Right ventricle myocardium superior (tissue), 1 donor: ENCODE measurements at places on chromosomes 1 and 21.

GRCh38 chr1:9770298-9770697 is 53.5 kb downstream of the CLSTN1 start:
- DNase-seq = no peak

- no peak for DNase-seq
Observed at GRCh38 chr1:82116105-82116504, 315.4 kb downstream of the ADGRL2 start.

DNA sequence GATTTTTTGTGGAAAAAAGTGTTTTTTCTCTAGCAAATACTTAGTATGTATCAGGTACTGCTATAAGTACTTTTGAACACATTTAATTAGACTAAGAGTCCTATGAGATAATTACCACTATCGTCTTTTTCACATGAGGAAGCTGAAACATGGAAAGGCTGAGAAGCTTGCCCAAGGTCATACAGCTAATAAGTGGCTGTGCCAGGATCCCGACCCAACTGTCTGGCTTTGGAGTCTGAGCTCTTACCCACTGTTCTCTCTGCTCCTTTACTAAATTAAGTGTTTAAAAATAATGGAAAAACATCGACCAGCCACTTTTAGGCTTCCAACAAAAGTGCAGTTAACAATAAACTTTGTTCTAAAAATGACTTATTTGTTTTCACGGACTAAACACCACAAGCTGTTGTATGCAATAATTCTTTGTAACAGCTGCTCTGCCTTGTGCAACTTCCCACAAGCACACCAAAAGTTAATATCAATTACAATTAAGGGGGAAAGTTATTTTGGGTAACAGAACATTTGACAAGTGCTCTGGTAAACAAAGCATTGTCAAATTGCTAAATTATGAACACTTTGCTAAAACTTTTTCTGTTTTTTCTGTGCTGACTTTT is 75.7 kb downstream of the CRB1 start:
- no peak for DNase-seq

DNA sequence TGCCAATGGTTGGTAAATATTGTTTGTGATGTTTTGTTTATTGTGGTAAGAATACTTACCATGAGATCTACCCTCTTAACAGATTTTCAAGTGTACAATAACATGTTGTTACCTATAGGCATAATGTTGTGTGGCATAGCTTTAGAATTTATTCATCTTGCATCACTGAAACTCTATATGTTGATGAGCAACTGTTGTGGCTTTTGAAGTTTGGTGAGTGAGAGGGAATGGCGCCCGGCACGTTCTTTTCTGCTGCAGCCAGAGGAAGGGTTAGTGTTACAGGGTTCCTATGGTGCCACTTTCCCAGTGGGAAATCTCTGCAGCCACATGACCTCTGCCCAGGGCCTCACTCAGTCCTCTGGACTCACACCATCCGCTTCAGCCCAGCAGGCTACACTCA is 342.5 kb upstream of the ADGRL2 start:
- no peak for DNase-seq

GRCh38 chr1:219383281-219383680 is 209.6 kb downstream of the LYPLAL1 start:
- DNase-seq = no peak

DNA sequence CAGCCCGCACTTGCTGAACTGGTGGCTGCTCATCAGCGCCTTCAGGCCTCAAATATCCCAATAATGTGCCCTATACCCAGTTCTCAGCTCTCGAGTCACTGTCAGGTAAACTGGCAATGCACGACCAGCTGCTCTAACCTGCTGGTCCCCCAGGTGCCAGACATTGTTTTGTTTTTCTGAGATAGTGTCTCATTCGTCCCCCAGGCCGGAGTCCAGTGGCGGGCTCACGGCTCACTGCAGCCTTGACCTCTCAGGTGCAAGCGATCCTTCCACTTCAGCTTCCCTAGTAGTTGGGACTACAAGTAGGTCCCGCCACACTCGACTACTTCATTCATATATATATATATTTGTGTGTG is 1.0 kb upstream of the NADK start:
- DNase-seq = no peak

DNA sequence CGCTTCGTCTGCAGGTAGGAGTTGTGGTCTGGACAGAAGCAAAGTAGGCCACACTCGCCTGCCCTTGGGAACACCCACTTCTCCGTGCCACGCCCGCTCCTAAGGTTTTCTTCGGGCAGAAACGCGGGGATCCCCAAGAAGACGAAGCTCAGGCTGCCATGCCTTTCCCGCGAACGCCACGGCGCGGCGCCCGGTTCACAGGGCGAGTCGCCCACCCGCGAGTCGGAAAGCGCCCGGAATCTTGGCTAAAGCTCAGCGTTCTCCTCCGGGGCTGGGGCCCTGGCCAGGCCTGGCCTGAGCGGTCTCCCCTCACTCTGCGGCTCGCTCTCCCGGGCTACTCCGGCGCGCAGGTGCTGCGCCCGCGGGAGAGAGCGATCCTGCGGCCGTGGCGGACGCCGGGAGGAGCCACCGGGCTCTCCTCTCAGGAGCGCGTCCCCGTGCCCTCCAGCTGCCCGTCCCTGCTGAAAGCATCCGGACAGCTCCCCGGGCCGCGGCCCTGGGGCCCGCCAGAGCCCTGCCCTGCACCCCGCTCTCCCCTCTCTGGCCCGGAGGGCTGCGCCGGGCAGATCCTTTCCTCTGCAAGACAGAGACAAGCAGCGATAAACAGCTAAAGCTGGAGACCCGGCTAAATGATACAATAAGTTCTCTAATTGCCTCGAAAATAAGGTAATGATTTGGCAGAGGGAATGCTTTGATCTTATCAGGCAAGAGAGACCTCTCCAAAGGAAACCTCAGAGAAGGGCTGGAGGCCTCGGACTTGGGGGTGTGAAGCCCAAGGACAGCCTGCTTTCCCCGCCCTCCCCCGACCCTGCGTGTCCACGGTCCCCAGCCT is 6.7 kb upstream of the WNT2B start:
- DNase-seq = peak; percentile 83

GRCh38 chr1:200038325-200038980 is 10.9 kb downstream of the NR5A2 start:
- DNase-seq = no peak

GRCh38 chr1:196531737-196532524 is 76.3 kb downstream of the KCNT2 start:
- no peak for DNase-seq

- no peak for DNase-seq
Observed at GRCh38 chr1:6273380-6273891, 12.5 kb upstream of the GPR153 start.

GRCh38 chr1:154798645-154799044 is 71.4 kb downstream of the KCNN3 start:
- DNase-seq = no peak
